Coronary artery (tissue), 2 donors: ENCODE measurements at places on chromosomes 6 and 20.

DNA sequence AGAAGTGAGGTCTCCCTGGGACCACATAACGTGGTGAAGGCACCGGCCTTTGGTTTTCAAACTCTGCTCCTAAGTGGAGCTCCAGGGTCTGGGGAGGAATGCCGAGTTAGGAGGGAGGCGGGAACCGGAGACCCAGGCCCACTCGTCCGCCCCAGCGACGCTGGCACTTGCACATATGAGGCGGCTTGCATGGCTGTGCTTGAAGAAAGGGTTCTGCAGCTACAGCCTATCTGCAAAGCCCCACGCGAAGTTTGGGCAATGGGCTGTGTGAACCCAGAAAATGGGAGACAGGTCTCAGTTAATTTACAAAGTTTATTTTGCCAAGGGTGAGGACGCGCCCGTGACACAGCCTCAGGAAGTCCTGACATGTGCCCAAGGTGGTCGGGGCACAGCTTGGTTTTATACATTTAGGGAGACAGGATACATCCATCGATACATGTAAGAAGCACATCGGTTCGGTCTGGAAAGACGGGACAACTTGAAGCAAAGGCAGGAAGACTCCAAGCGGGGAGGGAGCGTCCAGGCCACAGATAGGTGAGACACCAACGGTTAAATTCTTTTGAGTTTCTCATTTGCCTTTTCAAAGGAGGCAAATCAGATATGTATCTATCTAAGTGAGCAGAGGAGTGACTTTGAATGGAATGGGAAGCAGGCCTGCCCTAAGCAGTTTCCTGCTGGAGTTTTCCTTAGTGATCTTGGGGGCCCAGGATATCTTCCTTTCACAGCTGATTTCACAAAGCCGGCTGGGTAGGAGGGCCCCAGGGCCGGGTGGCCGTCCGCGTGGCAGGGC is 782 bp upstream of the PCMTD2 start:
- DNase-seq: no peak

DNA sequence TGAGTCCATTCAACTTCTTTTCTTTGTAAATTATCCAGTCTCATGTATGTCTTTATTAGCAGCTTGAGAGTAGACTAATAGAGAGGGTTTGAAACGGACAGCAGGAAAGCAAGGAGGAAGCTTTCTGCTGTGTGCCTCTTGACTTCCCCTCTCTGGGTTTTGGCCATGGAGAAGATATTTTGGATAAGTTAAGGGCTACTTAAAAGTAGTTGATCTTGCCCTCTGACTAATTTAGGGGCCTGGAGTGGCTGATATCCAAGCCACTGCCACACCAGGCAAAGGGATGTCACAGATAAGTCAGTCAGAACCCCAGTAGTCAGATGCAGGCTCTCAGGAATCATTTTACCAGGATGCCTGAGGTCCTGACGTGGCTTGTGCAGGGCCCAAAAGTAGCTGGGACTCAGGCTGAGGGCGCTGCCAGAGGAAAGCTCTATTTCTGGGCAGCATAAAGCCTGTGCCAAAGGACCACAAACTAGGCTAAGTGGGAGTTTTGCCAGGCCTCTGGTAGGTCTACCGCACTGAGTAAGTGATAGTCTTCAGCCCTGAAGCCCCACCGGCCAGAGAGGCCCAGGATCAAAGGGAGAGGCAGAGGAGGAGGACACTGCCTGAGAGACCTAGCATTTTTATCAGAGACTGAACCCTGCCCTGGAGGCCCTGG is 41.6 kb upstream of the IYD start:
- DNase-seq: no peak

DNA sequence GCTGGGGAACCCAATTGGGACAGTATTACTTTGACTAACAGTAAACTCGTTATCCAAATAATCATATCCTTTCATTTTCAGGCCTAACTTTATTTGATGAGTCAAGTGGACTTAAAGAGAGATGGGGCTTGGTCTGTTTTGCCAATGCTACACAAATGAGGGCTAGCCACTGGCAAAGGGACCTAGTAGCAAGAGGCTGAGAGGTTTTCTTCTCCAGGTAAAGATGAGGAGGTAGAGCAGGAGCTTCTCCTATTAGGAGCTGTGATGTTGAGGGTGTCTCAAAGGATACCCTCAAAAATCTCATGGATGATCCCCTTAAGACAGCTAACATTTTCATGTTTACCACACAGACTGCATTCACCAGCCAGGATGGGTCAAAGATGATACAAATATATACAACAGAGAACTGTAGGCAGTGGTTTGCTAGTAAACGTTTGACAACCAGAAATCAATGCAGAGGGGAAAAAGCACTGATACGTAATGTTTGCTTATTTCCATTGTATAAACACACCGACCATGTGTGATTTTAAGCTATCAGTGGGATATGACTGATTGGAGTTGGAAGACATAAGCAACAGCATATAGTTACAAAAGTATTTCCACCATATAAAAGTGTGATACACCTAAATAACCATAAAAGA is 153.3 kb downstream of the IBTK start:
- DNase-seq: no peak

DNA sequence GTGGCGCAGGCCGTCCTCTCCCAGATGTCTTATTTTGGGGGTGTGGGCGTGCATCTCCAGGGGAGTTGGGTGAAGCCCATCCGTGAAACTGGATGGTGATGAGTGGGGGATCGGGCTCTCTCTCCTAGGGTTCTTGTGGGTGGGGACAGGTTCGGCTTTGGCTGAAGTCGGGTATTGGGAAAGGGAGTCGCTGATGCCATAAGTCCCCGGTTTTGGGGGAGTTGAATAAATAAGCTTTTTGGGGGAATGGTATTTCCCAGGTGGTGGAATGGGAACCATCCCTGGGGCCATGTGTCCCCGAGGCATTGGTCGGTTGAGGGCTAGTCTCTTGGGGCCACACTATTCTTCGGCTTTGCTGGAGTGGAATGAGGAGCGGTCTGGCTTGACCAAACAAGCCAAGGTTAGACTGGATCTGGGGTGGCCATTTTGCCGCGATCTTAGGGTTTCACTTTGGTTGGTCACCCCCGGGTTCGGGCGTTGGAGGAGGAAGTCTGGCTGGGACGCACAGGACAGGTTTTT is 481 bp downstream of the ZNF133 start:
- DNase-seq: no peak

DNA sequence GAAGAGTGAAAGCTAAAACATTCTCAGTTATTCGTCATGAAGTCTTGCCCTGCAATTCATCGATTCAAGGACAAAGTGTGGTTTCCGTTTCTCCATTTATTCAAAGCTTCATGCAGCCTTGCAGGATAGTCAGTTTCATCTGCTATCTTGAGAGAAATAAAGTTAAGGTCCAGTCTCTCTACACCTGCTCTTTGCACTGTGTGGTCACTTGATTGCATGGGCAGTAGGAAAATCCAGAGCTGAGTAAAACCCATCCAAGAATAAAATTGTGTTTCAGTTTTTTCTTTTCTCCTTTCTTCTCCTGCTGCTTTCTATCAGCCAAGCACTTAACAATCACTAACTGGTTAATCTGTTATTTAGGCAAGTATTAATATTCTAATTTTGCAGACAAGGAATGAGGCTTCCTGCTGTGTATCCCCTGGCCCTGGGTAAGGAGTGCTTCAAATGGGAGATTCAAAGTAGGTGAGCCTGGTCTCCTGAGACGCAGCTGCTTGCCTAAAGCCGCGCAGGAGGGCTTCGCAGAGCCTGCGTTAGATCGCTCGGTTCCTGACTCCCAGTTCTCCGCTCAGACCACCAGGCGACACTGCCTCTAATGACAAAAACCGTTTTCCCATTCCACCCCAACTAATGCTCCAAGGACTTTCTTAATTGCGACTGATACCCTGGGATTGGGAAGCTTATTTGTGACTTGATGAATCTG is 808.3 kb downstream of the TFAP2A start:
- DNase-seq: no peak

DNA sequence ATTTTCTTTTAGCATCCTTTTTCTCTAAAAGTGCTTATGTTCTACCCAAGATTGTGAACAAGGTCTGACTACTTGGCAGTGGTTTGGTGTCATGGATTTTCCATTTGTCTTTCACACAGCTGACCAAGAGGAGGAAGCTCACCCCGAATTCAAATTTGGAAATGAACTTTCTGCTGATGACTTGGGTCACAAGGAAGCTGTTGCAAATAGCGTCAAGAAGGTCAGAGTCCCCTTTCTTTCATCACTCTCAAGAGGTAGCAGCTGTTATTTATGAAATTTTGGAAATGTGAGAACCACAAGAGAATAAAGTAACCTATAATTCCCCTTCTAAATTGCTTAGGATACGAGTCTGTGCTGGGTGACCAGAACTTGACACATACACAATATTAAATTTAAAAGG is 113.0 kb upstream of the LAMP5 start:
- DNase-seq: no peak

DNA sequence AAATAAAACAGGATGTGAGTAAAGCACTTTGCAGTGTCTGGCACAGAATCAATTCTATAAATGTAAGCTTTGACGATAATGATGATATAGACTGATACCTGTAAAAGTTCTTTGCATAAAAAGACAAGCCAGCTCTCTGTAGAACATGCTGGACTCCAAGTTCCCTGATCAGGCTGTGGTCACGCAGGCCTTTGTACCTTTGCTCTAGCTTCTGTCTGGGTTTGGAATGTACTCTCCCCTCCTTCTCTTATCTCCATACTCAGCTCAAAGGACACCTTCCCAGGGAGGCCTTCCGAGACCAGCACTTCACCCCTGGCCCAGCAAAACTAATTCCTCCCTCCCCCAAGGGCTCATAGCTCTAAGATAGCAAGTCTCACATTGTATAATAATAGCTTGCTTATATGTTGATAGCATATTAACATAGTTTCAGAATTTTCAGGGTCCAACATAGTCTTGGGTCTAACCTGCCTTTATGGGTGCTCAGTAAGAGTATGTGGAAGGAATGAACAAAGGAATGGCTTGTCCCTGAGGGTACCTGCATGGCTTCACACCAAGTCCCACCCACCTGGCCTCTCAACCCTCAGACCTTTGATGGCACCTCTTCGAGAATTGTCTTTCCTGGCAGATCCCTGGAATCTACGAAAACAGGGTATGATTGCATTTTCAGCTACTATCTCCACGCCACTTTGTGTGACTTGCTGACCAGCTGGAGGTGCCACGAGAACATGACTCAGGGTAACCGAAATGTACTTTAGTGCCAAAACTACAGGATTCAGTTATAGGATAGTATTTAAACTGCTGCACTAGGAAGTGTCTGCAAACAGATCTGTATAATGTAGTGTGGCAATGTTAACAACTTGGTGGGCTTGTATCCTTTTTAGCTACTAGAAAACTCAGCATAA is 41.7 kb upstream of the PIM1 start:
- no peak for DNase-seq
